Amygdala (tissue), 56 donors: ENCODE measurements at places on chromosomes 16 and 17.

DNA sequence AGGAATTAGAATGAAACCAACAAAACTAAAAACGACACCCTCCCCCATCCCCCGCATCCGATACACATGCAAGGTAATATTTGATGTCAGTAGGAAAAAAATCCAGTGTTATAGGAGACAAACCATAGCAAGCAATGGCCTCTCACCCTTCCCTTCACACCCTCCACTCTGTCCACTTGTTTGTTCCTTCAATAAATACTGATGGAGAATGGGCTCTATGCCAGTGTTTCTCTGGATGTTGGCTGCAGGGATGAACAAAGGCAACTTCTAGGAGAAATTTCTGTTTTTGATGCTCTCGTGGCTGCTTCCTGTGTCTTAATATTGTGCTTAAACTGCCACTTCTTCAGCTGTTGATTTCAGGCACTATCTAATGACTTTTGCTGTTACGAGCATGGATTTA, 98.8 kb downstream of the WWOX start:
- no peak for DNase-seq

GRCh38 chr17:82692268-82692667, 6.2 kb downstream of the RAB40B start:
- no peak for DNase-seq

- no peak for DNase-seq
Measured at GRCh38 chr17:6430769-6431168, 4.2 kb downstream of the AIPL1 start.

- DNase-seq = no peak
Measured at GRCh38 chr16:30094541-30095165, 1.4 kb downstream of the YPEL3 start.

DNA sequence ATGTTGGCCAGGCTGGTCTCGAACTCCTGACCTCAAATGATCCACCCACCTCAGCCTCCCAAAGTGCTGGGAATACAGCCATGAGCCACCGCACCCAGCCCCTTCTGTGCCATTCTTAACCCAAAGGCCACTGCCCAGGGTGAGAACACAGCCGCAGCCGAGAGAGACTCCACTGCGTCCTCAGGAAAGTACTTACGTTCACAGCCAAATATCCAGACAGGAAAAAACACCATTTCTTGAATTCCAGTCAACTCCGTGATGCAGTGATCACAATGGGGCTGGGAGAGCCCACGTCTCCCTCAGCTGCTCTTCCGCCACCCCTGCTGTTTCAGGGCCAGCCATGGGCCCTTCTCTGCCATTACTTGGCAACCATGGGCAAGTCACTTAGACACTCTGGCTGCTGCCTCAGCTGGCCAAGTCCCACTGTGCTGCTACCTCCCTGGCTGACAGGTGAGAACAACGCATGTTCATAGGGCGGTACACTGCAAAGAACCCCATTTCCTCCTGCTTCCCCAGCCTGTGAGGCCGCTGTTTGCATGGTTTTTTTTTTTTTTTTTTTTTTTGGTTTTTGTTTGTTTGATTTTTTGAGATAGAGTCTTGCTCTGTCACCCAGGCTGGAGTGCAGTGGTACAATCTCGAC, 4.3 kb downstream of the CDIP1 start:
- DNase-seq = no peak

- DNase-seq = no peak
Measured at GRCh38 chr16:10428433-10429168, 42.7 kb downstream of the ATF7IP2 start.

DNA sequence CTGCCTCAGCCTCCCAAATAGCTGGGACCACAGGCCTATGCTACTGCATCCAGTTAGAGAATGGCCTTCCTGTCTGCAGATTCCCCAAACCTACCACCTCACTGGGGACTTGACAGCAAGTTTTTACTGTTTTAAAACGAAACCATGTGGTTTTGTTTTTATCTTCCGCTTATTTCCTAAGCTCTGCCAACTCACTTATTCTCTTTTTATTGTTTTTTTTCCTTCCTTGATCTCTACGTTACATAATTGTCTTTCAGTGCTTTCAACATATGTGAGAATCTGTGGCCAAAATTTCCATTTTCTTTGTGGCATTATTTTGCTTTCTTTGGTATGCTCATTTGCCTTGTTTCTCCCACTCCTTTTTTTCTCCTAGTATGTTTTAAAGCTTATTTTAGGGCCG, 14.6 kb upstream of the SLC38A7 start:
- DNase-seq = no peak

DNA sequence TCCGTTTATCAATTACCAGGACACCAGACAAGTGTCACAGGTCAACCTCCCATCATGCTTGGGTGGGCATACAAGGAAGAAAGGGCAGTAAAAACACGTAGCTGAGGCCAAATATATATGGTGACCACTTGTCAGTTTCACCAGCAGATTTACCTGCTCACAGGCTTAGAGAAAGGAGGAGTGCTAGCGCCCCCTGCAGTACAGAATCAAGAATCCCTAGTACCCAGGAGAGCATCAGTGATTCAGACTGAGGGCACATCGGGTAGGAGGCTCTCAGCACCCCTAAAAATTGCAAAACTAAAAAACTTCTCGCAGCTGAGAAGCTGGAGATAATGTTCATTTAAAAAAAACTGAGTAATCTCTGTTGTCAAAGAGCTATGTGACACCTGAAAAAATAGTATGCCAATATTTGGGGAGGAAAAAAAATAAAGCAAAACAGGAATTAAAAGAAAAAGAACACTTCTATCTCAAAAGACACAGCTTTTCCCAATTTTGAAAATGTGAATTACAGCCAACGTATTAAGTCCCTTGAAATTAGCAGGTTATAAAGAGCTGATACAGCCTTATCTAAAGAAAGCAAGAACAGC, 21.2 kb upstream of the MON1B start:
- no peak for DNase-seq

- no peak for DNase-seq
Measured at GRCh38 chr16:49964973-49965372, 60.1 kb upstream of the CNEP1R1 start.

- DNase-seq = no peak
Measured at GRCh38 chr17:75346906-75347305, 57.7 kb upstream of the SLC25A19 start.

DNA sequence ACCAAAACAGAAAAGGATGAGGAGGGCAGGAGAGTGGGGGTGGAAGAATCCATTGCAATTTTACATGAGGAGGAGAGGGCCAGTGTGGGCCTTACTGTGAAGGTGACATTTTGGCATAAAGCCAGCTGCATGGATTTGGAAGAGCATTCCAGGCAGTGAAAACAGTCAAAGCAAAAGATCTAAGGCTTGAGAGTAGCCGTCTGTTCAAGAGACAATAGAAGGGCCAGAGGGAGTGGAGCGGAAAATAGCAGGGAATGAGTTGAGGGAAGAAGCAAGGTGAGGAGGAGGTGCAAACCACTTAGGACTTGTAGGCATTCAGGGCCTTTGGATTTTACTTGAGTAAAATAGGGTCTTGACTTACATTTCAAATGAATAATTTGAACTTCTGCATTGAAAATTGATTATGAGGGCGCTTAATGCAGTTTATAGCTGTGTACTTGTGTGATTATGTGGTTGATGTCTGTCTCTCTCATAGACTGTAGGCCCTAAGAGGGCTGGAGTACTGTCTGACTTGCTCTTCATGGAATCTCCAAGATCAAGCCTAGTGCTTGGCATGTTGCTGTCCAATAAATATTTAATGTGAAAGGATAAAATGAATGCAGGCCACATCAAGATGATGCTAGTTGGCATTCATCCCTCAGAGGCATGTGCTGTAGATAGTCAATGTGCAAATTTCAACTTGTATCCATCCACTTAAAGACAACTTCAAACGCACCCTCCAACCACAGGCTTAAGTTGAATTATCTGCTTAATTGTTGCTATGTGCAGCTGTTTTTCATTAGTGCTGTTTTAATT, 772.1 kb upstream of the RBFOX1 start:
- no peak for DNase-seq

DNA sequence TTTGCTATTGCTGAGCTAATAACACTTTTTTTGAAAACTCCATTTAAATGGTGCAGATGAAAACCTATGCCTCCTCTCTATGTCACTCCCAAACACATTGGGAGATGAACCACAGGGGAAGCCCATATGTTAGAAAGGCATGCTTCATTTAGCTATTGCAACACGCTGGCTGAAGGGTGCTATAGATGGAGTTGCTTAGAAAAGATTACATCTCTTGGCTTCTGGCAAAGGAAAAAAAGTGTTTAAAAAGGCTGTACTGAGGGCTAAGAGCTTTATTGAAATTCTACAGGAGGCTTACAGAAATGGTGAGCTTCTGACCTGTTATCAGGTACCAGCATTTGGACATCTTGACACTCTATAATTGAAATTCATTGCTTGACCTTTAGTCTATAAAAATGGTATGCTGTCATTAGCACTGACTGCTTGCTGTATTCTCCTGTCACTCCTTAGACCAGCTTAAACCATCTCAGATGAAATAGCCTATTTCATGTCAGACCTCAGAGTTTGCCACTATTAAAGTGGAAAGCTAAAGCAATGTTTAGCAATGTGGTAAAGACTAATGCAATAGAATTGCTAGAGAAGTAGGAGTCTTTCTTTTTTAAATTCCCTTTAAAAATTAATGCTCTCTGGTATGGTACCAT, 503.9 kb downstream of the CDH11 start:
- no peak for DNase-seq

- no peak for DNase-seq
Measured at GRCh38 chr16:21982108-21982507, 18.8 kb downstream of the PDZD9 start.

GRCh38 chr17:4478318-4478830, 20.3 kb upstream of the SPNS2 start:
- DNase-seq = no peak

DNA sequence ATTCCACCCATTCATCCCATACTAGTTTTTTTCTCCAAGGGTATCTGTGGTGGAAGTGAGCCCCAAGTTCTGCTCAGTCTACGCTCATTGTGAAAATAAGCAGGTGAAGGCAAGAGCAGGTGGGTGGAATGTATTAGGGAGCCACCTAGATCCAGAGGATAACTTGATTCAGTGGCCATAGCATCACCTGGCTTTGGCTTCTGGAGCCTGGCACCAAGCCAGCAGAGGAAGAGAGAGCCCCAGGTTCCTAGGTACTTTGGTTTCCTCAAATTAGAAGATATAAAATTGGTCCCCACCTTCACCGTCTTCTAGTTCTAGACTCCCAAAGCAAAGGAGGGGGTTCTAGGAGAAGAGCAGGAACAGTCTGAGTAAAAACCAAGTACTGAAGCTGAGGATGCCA, 4.1 kb downstream of the FXR2 start:
- DNase-seq = no peak

DNA sequence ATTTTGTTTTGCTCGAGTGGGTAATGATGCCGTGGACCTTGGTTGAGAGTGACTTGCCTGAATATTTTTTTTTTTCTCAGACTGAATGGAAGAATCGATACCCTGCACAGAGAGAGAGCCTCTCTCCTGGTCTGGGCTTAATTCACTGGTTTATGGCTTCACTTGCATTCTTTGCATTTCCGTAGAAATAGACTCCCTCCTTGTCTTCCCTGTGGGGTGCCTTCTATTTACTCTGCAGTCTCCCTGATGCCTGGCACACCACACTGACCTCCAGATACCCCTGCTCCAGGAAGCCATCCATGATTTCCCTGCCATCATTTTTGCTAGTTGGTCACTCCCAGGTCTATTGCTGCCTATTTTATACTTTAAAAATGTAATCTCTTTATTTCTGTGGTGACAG, 238.0 kb downstream of the SNX29 start:
- DNase-seq = no peak

DNA sequence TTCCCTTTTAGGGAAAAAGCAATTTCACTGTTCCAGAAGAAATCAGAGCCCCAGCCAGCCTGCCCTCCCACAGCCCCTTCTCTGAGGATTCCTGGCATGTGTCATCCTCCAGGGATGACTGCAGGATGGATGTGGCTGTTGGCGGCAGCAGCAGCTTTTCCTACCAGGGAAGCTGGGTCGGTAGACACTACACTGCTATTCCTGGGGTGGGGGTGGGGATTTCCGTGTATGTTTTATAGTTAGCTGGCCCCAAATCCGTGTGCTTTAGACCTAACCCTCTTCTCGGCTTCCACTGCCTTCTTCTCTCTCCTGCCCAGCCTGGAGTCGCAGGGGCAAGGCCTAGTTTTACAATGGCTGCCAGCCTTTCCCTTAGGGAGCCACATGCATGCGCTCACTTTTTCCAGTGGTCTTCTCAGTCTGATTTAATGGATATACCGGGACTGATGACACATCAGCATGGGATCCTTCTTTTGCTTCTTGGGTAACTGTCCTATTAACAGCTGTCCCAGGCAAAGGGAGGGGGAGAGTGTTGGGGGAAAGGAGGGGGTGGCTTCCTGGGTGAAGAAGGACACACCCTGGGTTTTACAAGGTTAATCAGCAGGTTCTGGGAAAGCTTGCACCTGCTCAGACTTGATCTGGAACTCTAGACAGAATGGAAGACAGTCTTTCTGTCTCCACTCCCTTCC, 2.7 kb upstream of the NFE2L1 start:
- no peak for DNase-seq
